ENCODE measurements at places on chromosomes 4 and X.

DNA sequence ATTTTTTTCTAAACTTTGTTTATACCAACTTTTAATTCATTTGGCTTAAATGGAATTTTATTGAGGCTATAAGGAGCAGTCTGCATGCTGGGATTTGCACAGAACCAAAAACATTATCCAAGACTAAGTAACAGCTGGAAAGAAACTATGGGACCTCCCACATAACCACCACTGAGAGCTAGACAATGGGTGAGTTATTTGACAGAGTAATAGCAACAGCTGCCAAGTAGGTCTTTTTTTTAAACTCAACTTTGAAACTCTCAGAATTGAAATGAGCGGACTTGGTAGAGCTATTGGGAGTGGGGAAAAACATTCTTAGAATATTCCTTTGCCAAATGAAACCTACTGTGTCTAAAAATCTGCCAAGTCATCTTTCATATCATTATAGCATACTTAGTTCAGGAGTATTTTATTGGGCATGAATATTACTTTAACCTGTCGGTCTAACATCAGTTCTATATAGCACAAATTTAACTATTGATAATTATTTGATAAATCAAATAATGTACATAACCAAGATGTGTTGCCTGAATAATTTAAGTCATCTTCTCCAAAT lies 1428.0 kb downstream of the PCDH7 start:
- no peak for DNase-seq

DNA sequence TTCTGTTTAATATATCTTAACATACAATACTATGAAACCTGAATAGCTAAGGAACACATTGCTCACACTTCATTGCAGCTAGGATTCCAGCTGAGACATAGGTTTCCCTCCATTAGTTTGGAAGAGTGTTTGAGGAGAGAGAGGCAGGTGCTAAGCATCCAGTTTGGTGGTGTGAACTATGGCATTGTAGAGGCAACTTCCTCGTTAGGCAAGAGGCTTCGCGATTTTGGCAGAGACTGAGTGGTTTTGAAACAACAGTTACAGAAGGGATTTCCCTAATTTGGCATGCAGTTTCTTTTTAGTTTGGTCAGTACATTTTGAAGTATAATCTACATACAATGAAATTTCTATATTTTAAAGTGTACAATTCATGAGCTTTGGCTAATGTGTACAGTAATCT lies 117.1 kb upstream of the BMP3 start:
- peak; percentile 12 for DNase-seq

- DNase-seq = no peak
Measured at GRCh38 chr4:107870236-107870635, 45.5 kb downstream of the SGMS2 start.

DNA sequence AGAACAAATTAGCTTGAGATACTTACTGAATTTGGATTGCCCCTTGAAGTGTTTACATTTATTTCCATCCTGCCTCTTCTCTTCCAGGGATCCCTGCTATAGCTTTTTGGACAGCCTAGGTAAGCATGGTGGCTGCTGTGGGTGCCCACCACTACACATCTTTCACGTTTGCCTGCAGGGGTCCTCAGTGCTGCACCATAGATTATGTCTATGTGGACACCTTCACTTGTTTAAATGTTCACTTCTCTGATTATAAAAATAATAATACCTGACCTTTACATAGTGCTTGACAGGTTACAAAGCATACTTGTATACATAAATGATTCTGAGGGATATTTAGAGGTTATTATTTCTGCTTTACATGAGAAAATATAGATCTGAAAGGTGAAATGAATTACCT lies 67.9 kb upstream of the SLC4A4 start:
- peak; percentile 41 for DNase-seq

- peak; percentile 26 for DNase-seq
Measured at GRCh38 chrX:102517326-102517725, 787 bp upstream of the TMSB15A start.

DNA sequence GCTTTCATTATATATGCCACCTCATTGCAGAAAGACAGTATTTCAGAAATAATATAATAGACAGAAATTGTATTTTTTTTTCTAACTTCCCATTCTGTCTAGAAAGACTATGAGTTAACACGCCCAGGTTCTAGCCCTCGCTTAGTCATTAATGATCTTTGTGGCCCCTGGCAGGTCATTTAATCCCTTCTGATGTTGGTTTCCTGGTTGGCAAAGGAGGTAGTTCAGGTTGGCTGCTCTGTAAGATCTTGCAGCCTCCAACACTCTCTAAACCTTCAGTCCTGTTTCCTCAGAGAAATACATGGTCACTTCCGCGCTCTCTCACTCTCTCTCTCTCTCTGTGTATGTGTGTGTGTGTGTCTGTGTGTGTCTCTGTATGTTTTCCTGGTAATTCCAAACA lies 156.3 kb upstream of the NOCT start:
- no peak for DNase-seq

- no peak for DNase-seq
Measured at GRCh38 chr4:165403637-165404036, 24.8 kb downstream of the CPE start.

DNA sequence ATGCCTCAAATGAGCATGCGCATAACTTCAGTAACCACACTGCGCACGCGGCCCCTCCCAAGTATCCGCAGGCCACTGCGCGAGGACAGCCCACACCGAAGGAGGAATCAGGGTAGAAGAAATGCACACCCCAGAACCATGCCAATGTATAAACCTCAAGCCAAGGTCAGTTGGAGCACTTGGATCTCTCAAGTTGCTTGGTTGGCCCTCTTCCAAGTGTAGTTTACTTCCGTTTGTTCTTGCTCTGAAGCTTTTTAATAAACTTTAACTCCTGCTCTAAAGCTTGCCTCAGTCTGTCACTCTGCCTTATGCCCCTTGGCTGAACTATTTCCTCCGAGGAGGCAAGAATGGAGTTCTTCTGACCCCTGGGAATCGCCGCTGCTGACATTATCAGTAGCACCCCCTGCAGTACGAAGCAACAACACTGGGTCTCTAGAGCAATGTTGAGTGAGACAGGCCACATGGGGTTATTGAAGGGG lies 22.0 kb upstream of the SPINK2 start:
- DNase-seq = no peak

DNA sequence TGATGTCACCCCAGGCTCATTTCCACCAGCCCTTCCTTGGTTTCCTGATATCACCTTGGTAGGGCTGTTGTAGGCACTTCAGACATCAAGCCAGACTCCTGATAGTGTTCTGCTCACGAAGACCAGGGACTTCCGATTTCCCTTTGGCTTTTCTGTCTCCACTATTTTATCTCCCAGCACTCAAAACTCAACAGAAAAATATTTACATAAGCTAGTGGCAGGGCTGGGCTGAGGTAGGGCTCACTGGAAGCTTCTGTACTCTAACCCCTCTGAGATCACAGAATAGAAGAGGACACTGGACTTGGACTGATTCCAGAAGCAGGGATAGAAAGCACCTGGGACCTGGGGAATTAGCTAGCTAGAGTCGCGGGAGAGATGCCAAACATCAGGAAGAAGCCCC lies 34.4 kb upstream of the EFNB1 start:
- no peak for DNase-seq

DNA sequence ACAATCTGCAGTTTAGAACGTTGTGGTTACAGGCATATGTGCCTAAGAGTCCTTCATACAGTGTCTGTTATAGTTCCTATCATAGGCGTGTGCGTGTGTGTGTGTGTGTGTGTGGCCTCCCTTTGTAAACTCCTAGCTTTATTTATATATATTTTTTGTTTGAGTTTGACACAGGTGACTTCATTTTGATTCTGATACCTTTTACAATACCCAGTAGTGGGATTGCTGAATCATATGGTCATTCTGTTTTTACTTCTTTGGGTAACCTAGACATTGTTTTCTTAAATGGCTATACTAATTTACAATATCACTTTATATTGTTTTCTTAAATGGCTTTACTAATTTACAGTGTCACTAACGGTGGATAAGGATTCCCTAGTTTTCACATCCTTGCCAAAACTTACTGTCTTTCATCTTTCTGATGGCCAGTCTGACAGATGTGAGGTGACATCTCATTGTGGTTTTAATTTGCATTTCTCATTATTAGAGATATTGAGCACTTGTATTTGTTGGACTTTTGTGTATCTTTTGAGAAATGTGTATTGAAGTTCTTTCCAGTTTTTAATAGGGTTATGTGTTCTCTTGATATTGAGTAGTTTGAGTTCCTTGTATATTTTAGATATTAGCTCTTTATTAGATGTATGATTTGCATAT lies 211.1 kb upstream of the NUDT6 start:
- DNase-seq = no peak

GRCh38 chr4:67052814-67053675 lies 492.3 kb downstream of the CENPC start:
- no peak for DNase-seq

GRCh38 chr4:122766950-122767349 lies 34.4 kb downstream of the BBS12 start:
- DNase-seq = no peak

DNA sequence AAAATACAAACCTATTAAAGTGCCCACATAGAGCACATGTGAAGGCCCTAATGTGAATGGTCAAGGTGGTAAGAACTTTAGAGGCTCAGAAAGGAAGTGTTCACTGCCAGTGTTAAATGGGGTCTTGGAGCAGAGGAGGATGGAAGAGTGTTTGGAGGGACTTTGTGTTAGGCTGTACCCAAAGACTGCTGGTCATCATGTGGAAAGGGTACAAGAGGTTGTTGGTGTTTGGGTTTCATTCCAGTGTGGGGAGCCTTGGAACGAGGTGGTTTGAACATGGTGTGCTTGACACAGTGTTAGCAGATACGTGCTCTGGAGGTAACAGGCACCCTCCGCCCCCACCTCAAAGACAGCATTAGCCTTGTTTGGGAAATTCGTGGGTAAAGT lies 73.1 kb downstream of the RAPGEF2 start:
- DNase-seq = no peak

DNA sequence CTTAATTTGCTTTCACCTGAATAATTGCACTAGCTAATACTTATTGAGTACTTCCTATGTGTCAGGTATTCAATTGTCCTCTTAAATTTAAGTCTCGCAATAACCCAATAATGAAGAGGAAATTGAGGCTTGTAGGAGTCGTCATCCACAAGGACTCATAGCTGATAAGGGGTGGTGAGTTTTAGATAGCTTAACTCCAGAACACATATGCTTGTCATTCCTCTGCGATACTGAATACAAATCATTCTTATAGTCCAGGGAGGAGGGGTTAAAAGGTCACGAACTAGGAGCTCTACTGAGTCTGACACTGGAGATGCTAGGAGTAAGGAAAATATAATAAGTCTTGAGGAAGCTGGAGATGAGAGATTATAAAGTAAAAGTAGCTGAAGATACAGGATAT lies 1.4 kb upstream of the PACRGL start:
- peak; percentile 23 for DNase-seq

DNA sequence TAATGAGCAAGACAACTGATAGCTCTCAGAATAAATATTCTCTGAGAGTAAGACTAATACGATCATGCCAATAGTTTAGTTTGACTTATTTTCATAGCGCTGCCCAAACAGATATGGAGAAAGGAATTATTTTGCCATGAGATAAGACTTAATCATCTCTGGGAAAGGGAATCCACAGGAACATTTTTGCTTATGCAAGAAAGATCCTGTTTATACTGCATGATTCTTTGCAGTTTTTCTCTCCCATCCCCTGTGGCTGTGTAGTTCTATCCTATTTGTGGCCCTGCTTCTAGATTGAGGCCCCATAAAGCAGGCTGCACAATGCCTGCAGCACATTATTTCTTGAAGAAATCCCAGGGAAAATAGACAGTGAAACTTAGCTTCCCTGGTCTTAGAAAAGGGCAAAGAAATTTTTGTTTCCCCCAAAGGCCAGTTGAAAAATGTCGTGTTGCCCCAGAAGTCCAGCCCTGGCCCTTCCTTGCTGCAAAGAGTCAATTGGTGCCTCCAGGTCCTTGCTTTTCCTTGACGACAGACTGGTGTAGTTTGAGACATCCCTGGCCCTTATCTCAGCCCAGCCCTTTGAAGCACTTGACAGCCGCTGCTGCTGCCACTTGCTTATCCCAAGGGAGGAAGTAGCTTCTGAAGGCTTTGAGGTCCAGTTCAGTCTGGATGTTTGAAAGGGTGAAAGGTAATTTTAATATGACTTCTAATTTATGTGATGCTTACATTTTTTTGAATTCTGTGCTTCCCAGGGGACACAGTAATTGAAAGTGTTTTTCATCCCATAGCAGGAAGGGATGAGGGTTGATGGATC lies 45.0 kb upstream of the SH3RF1 start:
- no peak for DNase-seq

DNA sequence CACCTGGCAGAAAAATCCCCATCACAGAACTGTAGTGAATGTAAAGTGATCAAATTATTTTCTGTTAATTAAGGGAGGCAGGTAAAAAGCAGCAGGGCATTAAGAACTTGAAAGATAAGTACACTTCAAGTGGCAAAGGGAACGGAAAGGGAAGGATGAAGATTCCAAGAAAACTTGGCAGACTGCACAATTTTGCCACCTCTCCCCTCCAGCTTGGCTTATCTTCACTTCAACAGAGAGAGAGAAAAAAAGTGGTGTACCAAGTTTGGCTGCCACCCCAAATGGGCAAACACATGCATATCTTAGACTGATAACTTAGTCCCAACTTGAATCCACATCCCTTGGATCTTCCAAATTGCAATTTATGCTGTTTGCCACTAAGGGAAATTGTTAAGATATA lies 598.1 kb upstream of the ACTRT1 start:
- no peak for DNase-seq

GRCh38 chr4:181213551-181213950 lies 1029.7 kb upstream of the TENM3 start:
- no peak for DNase-seq

DNA sequence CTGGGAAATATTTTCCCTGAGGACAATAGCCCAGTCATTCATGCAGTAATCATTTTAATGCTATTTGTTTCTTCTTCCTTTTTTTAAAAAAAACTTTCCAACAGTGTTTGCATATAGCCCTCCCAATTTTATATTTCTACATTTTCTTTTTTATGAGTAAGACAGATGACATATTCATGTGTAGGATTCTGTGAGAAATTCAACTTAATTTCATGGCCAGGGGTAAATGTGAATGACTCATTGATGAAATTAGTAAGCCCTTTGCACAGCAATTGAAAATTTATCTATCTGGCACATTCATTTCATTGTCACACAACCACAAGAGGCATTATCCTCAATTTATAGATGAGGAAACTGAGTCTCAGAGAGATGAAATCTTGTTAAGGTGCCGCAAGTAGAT lies 13.7 kb upstream of the SMIM20 start:
- no peak for DNase-seq

DNA sequence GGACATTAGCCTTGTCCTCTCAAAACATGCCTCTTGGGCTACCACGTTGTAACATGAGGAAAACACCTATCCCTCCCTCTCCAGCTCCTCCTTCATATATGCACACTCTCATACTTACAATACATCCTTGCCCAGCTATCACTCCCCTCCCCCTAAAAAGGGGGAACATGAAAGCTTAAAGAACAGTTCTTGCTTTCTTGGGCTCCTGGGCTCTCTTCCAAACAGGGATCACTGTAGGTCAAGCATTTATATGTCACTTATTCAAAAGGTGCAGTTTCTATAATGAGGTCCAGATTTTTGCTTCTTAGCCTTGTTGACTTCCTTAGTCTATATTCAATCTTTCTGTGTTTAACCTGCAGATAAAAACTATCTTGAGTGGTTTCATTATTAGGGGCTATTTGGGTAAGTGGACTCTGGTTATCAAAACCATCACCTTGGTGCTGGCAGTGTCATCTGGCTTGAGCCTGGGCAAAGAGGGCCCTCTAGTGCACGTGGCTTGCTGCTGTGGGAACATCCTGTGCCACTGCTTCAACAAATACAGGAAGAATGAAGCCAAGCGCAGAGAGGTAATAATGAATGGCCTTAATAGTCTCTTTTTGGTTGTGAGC lies 119.4 kb downstream of the AKAP4 start:
- peak; percentile 37 for DNase-seq

Measured in NB4 (cell line).